CD4-positive, alpha-beta T cell treated with Interleukin-15 for 4 hours (primary cell): ENCODE measurements at places on chromosomes 2 and 18.

GRCh38 chr2:5694306-5694705 is 2.1 kb downstream of the SOX11 start:
- no peak for DNase-seq

GRCh38 chr18:56889621-56890020 is 238.5 kb downstream of the WDR7 start:
- DNase-seq, result no peak

GRCh38 chr2:36541891-36542595 is 55.9 kb downstream of the FEZ2 start:
- DNase-seq, result no peak

GRCh38 chr2:11962707-11963328 is 216.4 kb downstream of the LPIN1 start:
- no peak for DNase-seq

- no peak for DNase-seq
Measured at GRCh38 chr18:48541026-48541746, 2.4 kb downstream of the CTIF start.

DNA sequence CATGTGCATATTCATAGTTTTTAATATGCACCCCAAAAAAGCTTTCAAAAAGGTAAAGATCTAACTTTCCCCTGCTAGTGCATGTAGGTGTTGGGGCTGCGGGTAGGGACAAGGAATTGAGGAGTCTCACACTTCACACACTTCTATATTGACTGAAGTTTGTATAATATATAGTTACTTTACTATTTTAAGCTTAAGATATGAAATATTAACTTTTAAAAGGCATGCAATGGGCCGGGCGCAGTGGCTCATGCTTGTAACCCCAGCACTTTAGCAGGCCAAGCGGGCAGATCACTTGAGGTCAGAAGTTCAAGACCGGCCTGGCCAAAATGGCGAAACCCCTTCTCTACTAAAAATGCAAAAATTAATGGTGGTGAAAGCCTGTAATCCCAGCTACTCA is 109.1 kb upstream of the SH3BP4 start:
- DNase-seq, result no peak

GRCh38 chr2:1581965-1582625 is 162.2 kb downstream of the PXDN start:
- no peak for DNase-seq

DNA sequence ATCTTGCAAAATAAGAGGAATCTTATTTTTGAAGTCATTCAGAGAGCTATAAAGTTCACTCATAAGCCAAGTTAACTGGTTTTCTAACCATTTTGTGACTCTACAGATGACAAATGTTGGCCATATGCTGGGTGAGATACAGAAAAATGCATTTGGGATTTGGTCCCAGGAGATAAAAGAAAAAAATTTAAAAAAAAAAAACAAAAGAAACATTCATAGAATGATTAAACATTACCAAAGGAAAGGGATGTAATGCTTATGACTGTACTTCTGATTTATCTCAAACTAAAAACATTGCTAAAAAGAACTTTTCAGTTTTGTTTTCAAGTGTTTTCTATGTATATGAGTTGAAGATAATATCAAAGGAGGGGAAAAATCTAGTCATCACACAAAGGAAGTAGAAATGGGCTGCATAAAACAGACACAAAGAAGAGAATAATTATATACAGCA is 43.1 kb downstream of the PELI1 start:
- DNase-seq, result peak; percentile 42

DNA sequence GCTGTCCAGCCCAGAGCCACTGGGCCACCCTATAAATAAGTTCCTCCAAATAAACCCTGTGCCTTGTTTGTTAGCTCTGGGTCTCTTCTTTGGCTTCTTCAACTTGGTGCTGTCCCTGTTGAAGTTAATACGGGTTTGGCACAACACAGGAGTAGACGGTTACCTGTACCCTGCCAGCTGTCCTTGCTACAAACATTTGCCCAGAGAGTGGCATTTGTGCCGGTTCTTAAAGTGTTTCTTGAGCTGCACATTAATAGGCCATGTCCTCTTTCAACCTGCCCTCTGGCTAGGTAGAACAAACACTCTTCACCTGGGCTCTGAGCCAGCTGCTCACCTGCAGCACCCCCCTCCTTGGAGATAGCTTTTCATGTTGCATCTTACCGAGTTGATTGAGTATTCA is 139.2 kb downstream of the NEDD4L start:
- no peak for DNase-seq

DNA sequence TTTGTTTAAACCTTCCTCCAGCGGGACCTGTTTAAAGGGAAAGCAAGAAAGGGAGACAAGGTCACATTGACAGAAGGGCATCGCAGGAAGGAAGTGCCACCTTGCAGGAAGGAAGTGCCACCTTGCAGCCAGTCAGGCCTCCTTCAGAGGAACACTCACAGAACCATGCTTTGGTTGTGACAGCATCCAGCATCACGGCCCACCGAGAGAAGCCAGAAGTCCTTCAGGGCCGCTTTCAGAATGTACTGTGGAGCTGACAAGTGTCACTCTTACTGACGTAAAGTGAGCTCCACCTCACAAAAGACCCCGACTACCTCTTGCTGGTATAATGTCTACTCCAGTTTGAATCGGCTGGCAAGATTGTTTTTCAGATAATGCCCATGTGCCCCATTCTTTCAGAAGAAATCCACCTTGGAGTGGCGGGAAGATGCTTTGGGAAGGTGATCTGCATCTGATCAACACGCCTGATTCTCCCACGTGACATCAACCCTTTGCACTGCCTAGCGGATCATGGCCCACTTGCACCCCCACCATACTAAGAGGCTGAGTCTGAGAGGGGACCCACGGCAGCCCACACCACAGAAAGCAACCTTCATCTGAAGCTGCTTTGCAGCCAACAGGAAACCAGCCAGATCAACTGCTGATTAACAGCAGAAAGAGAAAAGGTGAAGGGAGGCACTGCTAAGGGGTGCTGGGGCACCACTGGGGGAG is 99.8 kb downstream of the UXS1 start:
- DNase-seq, result peak; percentile 76

DNA sequence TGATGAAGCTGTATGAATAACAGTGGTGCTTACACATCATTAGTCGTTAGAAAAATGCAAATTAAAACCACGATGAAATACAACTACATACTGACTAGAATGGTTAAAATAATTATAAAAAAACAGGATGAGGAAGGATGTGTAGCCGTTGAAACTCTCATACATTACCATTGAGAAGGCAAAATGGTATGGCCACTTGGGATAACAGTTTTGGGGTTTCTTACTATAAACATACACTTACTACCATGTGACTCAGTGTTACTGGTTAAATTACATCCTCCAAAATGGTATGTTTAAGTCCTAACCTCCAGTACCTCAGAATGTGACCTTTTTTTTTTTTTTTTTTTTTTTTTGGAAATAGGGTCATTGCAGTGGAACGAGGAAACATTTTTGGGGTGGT is 58.4 kb downstream of the UBE2E3 start:
- DNase-seq, result no peak

GRCh38 chr2:160494201-160494644 is 616 bp upstream of the RBMS1 start:
- no peak for DNase-seq

DNA sequence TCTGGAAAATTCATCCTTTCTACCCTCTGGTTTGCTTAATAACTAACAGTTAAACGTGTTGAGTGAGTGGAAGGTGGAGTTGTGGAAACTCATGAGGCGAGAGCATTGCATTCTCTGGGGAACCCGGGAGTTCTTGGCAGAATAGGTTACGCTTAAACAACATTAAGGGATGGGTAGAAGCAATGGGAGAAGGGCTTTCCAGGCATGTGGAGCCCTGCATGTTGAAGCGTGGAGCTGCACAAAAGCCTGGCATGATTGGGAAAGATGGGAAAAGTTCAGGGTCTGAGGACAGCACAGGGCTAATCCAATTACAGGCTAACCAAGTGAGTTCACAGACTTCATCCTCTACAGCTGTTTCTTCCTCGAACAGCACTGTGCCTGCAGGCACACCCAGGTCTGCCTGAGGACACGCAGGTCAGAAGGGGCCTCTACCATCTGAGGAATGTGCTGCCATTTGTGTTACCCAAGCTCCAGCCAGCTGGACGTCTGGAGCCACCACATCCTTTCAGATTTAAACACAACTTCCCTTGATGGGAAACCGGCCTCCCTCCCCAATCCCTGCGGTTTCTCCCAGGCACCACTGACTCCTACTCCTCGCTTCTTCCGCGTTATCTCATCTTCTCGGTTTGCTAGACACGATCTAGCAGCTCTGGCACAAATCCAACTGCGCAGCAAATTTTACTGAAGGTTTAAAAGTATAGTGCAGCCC is 164.2 kb downstream of the ANTXR1 start:
- no peak for DNase-seq

- DNase-seq, result no peak
Measured at GRCh38 chr18:11215216-11215615, 65.8 kb upstream of the PIEZO2 start.

DNA sequence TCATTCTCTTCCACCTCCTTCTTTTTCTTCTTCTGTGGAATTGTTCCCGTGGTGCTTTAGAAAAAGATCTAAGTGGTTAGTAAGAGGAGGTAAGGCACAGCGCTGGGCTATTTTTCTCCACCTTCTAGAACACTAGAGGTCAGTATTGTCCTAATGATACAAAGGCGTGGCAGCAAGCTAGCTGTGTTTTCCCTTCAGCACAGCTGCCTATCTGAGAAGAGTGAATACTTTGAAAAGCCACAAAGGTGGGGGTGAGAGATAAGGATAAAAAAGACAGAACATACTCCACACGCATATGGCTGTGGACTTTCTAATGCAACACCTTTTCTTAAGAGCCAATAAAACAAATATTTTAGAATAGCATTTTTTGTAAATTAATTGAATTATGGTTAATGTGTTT is 2.1 kb downstream of the CNTNAP5 start:
- no peak for DNase-seq

GRCh38 chr18:44123743-44124142 is 556.9 kb upstream of the SETBP1 start:
- no peak for DNase-seq

DNA sequence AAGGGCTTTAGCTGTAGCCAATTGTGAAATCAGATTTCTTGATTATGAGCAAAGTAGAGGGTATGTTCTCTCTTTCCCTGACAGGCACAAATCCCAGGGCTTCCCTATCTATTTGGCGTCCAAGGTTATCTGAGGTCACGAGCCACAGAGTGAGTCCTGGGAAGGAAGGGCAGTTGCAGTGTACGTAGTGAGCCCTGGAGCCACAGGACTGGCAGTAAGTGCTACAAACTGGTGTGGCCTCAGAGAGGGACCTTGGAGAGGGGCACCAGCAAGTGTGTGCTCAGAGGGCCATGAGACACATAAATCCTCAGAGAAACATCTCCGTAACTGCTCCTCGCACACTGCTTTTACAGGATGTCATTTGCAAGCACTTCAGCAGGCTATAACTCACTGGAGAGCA is 115.5 kb upstream of the SH3BP4 start:
- no peak for DNase-seq

GRCh38 chr2:67674668-67675067 is 277.5 kb downstream of the ETAA1 start:
- no peak for DNase-seq

- DNase-seq, result no peak
Measured at GRCh38 chr2:158815658-158816057, 20.5 kb downstream of the DAPL1 start.
